NCI-H446 (cell line): ENCODE measurements at places on chromosomes 13 and 19.

DNA sequence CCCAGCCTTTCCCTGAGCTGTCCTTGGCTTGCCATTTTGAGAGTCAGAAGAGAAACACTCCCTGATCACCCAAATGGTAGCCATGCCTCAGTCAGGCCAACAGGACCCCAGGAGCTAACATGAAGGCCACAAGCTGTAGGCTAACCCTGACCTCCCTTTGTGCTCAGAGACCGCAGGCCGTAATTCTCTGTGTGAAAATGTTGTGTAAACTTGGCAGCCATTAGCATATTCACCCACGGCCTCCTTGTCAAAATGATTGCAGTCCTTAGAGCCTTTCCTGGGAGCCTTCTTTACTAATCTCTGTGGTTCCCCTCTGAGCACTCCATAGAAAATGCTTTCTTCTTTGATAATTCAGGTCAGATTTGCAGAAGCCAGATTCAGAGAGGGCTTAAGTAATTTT is 418.9 kb downstream of the COG6 start:
- no peak for DNase-seq

- DNase-seq: no peak
Observed at GRCh38 chr13:49933511-49933910, 2.6 kb downstream of the SPRYD7 start.

DNA sequence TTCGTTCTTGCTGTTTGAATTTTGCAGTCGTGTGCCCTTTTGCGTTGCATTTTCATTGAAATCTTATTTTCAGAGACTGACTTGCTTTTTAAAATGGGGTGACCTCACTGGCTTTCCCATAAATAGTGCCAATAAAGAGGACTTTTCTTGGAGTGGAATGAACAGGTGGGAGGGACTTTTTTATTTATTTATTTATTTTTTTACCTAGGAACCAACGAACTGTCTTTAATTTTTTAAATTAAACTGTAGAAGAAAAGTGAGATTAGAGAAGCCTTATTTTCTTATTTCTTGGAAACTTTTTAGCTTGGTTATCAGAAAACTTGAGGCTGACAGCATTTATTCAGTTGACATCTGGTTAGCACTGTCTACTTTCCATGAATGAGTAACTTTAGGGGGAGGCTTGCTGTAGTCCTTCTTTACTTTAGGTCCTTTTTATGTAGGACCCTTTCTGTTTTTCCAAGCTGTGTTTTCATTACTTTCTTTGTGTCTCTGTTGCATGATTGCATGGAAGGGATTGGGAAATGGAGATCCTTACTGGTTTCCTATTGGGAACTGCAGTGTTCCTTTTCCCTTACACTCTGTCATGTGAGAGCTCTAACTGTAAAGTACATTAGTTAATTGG is 1.7 kb downstream of the SLAIN1 start:
- no peak for DNase-seq

DNA sequence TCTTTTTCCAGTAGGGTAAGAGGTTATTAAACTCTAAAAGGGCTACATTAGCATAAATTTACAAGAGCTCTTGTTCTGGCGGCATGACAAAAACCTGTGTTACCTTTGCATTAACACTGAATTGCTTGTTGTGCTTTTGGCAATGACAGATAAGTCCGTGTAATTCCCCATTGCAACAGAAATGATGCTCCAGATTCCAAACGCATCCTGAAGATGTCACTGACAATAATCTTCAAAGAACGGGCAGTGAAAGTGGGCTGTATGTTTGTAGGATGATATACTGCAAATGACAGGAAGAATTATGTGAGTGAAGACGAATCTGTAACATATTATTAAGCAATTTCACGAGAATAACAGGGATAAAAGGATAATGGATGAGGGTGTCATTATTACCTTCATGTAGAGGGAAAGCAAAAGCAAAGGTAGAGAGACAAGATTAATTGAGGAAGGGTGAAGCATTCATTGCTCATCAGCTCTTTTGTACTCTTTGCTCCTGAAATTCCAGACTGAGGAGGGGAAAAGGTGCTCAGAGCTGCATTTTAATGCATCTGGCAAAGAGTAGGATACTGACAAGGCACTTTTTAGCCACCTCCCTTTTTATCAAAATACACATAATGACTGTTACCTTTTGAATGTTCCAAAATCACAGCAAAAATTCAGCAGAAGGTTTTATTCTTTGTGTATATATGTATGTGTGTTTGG is 38.5 kb upstream of the MAB21L1 start:
- peak; percentile 12 for DNase-seq

- DNase-seq: no peak
Observed at GRCh38 chr13:78722700-78723099, 63.7 kb upstream of the OBI1 start.

GRCh38 chr13:109655206-109655600 is 131.2 kb downstream of the IRS2 start:
- DNase-seq: no peak

DNA sequence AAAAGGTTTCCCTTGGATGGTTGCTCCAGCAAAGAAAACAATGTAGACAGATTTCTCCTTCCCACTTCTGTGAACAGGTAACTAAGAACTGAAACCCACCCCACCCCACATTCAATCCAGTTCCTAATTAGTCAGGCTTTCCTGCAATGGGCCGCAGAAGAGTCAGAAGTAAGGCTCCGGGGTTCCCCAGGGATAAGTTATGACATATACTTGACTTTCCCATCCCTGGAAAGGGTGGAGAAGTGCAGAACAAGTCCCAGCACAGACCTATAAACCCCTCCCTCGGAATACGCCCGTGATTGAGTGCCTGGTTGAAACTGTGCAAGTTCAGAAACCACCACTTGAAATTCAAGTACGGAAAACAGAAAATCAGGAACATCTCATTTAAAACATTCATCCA is 24.9 kb downstream of the RCBTB2 start:
- DNase-seq: no peak

- DNase-seq: no peak
Observed at GRCh38 chr19:4499318-4499717, 19.0 kb downstream of the PLIN4 start.

GRCh38 chr13:84443463-84443862 is 561.2 kb upstream of the SLITRK1 start:
- no peak for DNase-seq

GRCh38 chr13:78325585-78325984 is 277.8 kb downstream of the POU4F1 start:
- peak; percentile 1 for DNase-seq

DNA sequence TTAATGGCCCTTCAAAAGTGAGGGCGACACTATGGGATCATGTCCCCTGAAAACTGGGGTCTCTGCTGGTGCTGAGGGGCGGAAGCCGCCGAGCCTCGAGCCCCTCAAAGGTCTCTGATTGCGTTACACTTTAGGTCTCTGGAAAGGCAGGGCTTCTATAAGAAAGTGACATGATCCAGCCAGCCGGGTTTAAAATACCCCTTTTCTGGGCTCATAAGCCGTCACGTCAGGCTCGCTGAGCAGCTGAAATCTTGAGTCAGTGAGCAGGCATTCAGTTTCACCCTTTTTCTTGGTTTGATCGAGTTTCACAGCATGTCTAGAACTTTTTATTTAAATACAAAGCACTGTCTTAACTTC is 600 bp upstream of the HMGB1 start:
- no peak for DNase-seq

DNA sequence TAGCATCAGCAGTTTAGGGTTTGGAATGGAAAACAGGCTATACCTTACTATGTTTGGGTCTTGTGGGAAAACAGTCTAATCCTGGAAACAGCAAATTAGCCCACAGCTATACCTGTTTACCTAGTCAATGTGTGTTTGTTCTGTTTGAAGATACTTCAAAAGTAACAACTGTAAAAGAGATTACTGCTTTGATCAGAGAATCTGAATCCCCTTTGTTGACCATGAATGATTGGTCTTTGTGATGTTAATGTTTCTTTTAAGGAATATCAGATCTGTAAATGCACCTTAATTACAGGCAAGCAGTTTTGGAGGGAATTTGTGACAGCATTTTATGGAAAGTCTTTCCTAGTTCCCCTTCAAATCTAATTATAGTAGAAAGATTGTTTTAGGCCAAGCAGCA is 20.7 kb upstream of the KLF5 start:
- no peak for DNase-seq

DNA sequence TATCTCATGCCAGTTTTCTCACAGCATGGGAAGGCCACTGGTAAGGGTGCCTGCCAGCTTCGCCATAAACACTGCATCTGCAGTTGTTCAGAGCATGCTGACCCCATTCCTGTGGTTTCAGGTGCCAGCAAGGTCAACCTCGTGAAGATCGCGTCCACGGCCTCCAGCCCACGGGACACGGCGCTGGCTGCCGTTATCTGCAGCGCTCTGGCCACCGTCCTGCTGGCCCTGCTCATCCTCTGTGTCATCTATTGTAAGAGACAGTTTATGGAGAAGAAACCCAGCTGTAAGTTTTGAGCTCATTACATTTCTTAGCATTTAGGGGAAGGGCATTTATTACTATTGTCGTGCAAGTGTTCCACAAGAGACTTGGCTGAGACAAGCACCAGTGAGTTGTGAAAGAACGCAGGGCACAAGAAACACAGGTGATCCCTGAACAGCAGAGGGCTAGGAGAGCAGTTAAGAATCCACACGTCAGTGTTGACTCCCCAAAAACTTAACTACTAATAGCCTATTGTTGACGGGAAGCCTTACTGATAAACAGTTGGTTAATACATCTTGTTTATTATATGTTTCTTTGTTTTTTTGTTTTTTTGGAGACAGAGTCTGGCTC is 88.8 kb downstream of the TNFRSF19 start:
- DNase-seq: no peak

- no peak for DNase-seq
Observed at GRCh38 chr13:37345869-37346268, 240.4 kb upstream of the CSNK1A1L start.

DNA sequence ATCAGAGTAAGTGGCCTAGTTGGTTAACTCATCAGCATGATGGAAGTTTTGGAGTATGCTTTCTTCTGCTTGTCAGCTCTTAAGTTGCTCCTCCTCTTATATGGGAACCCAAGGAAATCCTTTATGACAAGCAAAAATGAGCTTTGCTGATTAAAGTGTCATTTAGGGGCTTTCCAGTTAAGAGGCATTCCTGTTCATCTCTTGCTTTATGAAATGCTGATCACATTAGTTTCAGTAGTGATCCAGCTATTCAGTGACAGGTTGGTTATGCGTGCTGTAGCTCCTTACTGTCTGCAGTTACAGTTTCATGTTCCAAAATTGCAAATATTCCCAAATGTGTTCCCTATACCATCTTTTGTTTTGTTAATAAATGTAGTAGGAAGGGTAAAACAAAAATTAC is 146.6 kb downstream of the CDK8 start:
- DNase-seq: no peak

GRCh38 chr19:8306235-8307054 is 1.7 kb downstream of the CD320 start:
- no peak for DNase-seq

GRCh38 chr19:14871619-14872230 is 14.2 kb downstream of the OR7A17 start:
- peak; percentile 18 for DNase-seq

DNA sequence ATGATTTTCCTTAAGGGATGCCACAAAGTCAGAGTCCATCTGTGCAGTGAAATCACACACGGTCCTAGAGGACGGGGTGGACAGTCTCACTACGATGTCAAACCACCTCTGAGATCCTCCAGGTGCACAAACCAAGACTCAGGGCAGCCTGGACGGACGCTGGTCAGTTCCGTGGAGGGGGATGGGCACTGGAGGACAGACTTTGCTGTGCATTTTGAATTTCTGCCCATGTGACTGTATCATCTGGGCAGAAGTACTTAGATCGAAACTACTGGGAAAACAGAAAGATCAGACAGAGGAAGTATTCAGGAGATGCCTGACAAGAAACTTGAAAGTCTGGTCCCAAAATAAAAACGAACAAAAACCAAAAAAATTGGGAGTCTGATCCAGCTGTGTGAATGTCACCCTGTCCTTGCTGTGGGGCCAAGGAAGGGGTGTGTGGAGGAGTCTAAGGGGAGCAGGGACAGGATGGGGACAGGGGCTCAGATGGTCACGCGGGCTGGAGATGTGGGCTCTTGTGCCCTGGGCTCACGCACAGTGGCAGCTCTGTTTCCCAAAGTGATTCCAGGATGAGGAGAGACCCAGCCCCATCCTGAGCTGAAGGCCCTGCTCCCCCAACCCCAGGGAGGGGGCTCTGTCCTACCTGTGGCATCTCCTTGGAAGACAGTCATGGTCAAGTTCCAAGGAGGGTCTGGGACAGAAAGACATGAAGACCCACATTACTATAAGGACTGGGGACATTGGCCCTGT is 1.5 kb downstream of the SIGLEC8 start:
- no peak for DNase-seq
